ENCODE measurements at places on chromosomes 1 and 21. TPM values are rescaled to one million over a fixed set of nuclear protein-coding genes. Genes with fewer than 3 reads are reported as not detected.
A peak's percentile ranks its signal among the peaks of the same experiment; 100 is the strongest.

- no peak for DNase-seq
Observed at GRCh38 chr1:83689921-83690868, 308.7 kb downstream of the TTLL7 start.

DNA sequence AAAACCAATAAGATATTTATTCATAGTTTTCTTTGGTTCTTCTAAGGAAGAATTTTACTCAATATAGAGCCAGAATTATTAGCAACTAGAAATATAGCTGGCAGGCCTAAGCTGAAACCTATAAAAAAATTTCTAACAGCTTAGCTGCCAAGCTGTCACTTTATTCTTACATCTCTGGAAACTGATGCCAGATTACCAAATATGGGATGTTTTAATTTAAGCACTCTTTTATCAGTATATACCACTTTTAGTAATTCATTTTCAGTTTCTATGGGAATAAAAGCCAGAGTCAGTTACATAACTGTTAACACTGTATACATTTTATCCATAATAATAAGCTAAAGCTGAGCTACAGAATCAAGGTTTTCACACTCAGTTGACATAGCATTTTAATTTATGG is 68.7 kb upstream of the MPC2 start:
- DNase-seq: no peak

- no peak for DNase-seq
Observed at GRCh38 chr1:57163325-57163724, 197.5 kb upstream of the C8B start.

GRCh38 chr1:53331446-53332185 is 3.7 kb upstream of the LRP8 start:
- no peak for DNase-seq

GRCh38 chr1:21607549-21608529 is 61.3 kb downstream of the RAP1GAP start:
- DNase-seq: peak; percentile 99

DNA sequence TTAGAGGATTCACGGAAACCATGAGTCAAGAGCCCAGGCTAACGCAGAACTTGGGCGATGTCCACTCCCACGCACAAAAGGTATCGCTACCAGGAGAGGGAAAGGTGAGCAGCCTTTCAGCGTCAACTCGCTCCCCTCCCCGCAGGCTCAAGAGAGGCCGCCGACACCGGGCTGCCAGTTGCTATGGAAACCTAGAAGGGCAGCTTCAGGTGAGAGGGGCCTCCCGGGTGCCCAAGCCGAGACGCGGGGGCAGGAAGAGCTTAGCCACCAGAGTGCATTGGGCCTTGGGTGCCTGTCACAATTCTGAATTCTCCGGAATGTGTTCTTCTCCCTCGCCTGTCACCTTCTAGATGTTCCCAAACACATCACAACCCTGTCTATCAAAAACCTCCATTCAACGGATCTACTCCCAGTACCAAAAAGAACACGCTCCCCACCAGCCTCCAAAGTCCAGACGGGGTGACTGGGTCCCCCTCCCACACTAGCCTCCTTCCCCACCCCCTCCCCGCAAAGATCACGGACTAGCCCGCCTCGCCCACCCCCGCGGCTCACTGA is 694 bp downstream of the MEAF6 start:
- peak; percentile 66 for DNase-seq

GRCh38 chr1:178354816-178355215 is 141.9 kb downstream of the CLEC20A start:
- DNase-seq: no peak

DNA sequence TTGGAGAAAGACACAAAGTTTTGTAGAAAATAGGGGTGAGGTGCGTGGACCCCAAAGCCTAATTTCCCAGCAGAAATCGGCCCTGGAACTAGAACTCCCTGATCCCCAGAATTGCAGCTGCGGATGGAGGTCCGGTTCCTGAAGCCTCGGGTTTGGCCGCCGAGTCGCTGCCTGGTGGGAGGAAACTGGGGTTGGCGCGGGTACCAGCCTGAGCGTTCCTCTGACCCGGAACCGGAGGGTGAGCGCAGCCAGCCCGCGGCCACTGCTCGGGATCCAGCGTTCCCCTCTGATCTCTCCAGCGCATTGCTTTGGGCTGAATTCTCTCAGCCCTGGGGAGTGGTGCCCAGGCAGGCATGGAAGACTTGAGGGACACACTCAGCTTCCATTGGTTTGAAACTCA is 1.6 kb downstream of the ST6GALNAC5 start:
- peak; percentile 56 for DNase-seq

DNA sequence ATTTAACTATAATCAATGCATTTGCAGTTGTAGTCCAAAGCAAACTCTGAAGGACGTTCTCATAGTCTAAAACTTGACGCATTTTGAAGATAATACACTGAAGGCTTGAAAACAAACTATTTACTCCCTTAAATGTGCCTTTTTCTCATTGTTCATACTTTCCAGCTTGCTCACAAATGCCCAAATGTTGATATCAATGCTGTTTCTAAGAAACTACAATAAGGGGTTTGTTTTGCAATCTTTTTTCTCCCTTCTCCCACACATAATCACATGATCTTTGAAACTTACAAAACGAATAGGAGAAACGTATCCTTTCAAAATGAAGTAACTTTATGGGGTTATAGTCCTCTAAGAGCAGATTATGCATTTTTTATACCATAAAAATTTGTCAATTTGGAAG is 508.7 kb downstream of the DPYD start:
- DNase-seq: no peak

The POMGNT1 gene
- total RNA-seq: 55.7 TPM

The TIAM1 gene
- total RNA-seq: 27.2 TPM

The UBL4B gene
- not detected for total RNA-seq

The PGLYRP4 gene
- not detected for total RNA-seq

The AQP10 gene
- not detected for total RNA-seq

The RSBN1 gene
- 30.2 TPM for total RNA-seq

The CD1E gene
- total RNA-seq: not detected
